ENCODE measurements at places on chromosomes 4 and X.

DNA sequence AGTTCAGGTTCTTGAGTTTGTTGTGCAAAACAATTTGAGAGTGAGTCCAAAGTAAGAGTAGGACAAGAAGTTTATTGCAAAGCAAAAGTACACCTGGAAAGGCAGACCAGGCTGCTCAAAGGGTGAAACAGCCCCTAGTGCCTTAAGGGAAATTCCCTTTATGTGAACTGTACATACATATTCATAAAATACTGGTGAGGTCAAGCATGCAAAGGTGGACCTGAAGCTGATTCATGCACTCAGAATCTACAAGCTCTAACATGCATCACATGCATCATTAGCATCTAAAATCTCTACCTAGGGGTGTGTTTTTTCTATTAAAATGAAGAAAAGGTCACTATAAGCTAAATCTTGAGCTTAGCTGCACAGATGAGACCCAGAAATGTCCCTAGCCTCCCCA is 266.9 kb downstream of the SPATA18 start:
- DNase-seq, result no peak

DNA sequence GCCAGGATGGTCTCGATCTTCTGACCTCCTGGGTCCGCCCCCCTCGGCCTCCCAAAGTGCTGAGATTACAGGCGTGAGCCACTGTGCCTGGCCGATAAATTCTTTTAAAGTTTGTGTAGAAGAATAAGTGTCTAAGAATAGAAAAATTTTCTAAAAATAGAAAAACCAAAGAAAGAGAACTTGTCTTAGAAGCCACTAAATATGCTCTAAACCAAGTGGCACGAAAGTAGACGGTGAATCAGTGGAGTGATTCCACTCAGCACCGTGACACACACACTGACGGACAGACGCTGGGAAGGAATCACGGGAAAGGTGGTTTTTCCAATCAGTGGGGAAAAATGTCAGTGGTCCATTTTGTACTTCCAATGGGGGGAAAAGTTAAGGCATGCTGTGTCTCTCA is 72.7 kb upstream of the PSAPL1 start:
- no peak for DNase-seq

DNA sequence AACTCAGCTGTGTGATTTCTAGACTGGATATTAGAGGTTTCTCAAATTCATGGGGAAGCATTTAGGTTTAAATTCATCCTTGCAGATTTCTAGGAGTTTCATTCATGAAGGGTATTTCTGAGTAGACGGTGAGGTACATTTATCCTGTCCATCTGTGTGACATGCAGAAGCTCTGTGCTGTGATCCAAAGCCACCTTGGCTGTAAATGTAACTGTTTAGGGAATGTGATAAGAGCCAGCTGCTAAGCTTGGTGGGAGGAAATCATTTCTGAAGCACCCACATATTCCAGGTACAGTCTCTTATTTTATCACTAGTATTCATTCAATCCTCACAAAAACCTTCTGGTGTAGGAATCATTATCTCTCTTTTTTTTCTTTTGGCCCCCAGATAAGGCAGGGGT is 8.7 kb upstream of the DCTD start:
- no peak for DNase-seq

DNA sequence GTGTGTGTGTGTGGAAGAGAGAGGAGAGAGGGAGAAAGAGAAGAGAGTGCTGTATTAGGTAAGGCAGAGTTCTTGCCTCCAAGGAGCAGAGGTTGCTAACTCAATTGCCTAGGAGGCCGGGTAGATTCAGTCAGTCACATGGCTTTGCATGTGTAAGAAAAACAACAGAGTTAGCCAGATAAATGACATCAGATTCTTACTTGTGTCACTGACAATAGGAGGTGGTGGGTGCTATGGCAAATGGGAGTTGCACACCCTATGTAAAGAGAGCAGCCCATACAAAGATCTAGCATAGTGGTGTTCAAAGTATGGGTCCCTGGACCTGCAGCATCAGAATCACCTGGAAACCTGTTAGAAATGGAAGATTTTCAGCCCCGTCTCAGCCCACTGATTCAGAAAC is 14.4 kb upstream of the PGRMC2 start:
- no peak for DNase-seq

DNA sequence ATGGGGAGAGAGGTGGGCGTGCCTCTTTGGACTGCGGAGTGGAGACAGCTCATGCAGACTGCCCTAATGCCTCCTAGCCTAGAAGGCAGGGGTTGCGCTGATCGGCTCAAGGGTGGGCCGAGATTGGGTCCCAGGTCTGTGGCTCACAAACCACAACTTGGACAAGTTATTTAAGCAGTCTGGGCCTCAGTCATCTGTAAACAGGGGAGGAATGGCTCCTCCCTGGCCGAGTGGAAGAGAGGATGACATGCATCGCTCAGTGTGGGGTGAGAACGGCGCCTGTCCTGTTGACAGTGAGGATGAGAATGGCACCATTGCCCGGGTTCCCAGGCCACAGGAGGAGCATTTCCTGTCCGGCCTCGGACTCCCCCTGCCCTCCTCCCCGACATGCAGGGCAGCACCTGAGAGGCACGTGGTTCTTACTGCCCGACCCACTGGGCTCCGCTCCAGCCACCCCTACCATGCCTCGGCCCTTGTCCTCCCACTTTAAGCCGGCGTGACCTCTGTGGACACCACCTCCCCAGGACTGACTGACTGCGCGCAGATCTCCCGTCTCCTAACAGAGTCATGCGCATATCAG is 40.3 kb upstream of the GRPEL1 start:
- DNase-seq, result no peak

DNA sequence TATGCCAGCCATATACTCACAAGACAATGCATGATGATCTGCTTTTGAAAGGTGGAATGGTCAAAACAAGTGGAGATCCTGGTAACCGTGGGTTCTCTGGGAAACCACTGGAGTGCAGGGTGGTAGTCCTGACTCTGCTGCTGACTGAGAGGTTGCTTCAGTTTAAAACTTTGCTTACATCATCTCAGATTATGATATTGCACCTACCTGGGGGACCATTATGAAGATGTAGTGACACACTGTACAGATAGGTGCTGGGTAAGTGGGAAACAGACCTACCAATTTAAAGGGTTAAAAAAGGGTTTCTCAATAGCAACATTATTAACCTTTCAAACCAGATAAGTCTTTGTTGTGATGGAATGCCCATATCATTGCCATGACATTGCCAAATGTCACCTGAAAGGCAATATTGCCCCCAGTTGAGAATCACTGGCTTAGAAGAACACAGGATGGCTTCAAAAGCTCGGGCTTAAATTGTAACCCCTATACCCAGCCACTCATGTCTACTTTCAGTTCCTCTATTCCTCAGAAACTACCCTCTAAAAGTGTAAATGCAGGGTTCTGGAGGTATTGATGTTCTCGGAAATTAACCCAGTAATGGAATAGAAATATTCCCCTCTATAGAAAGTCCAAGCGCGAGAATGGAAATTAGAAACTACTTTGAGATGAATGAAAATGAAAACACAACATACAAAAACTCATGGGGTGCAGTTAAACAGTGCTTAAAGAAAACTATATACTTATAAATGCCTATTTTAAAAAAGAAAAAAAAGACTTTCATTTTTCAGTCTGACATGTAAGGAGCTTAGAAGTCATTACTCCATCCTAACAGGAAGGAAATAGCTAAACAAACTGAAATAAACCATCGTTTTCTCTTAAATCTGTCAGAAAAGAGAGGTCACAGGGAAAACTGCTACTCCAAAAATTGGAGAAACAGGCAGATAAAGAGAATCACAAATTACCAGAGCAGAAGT is 65.8 kb downstream of the ARHGEF6 start:
- DNase-seq, result no peak

DNA sequence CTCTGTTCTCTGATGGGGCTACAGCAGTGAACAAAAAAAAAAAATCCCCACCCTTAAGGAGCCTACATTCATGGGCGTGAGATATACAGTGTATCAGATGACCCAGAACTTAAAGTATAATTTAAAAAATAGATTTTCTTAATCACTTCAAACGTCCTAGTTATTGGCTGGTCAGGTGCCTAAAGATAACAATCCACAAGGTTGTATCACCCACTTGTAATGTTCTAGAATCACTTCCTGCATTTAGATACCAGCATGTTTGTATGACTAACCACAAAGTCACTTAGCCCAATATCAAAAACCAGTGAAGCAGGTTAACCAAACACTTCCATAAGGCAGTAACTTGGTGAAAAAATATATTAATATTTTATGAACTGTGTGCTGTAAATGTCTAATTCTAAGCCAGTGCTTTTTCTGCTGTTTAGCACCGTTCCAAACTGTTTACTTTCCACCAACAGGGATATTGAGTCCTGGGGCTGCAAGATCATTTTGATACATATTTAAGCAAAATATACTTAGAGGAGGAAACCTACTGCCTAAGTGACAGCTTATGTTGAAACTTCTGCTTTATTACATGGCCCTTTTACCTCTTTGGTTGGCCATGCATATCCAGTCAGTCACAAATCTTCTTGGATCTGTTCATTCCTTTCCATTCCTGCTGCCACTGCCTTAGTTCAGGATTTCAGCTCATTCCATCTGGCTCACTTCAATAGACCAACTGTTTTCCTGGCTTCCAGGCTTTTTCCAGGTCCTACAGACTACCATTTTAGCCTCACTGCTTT is 43.3 kb downstream of the CD40LG start:
- no peak for DNase-seq

DNA sequence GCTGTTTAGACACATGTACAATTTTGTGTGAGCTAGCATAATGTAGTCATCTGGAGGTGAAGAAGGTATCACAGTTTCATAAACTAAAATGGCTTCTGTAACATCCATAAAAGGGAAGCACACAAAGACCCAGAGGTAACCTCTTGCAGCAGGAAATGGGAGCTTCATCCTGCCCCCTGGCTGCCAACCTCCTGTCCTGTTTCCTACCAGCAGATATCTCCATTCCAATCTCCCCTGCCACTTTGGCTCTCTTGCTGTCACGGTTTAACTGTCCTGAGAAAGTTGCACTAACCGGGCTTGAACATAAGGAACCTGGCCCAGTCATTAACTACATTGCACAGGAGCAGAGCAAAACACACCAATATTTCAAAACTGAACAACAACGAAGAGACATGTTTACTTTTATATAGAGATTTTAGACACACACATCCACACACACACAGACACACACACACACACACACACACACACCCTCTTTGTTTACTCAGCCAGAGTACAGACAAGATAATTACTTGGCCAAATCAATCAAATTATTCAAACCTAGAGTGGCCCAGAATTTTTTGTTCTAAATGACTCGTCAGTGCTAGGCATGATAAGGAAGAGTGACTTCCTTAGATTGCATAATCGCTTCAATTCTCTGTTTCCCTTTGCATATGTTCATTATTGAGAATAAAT is 24.2 kb downstream of the MID2 start:
- DNase-seq, result no peak

DNA sequence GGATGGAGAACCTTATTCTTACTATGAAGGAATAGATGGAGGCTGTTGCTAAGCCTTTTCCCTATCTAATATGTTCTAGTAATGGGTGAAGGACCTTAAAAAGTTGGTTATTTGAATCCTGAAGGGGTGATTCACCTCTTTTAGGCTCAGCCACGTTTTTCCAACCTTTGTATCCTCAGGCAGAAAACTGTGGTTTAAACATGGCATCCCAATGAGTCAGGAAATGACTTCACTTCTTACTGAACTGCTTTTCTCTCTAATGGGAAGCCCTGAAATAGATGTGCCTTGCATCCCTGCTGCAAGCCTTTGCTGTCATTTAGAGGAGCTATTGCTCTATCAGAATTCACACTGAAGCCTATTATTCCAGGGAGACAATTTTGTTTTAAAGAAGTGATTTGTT is 191.0 kb upstream of the ARX start:
- DNase-seq, result no peak

DNA sequence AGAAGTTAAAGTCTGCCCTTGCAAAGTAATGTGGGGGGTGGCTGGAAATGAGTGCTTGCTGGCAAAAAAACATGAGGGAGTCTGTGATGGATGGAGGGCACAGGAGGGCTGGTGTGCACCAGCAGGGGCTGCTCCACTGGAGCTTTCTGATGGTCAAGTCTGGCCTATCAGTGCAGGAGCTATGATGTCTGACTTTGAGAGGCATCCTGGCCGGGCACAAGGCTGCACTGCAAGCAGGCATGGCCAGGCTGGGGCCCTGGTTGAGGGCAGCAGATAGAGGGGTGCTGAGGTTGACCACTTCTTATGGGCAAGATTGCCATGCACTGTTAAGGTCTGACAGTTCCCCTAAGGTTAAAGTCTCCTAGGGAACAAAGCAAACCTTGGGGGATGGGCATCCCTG is 1140.2 kb downstream of the FAM133A start:
- no peak for DNase-seq

DNA sequence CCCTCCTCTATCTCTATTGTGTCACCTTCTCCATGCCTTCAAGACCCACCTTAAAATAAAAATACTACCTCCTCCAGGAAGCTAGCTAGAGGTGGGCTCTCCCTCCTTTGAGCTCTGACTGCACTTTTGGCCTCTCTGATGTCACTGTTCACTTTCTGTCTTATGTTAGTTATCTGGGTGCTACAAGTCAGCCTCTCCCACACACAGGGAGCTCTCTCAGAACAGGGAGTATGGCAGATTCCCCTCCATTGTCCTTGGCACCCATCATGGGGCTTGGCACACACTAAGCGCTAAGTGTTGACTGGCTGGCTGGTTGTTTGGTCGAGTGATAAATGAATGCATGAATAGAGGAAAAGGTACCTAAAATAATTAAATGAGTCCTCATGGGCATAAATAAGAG is 21.2 kb upstream of the KDM5C start:
- DNase-seq, result no peak

DNA sequence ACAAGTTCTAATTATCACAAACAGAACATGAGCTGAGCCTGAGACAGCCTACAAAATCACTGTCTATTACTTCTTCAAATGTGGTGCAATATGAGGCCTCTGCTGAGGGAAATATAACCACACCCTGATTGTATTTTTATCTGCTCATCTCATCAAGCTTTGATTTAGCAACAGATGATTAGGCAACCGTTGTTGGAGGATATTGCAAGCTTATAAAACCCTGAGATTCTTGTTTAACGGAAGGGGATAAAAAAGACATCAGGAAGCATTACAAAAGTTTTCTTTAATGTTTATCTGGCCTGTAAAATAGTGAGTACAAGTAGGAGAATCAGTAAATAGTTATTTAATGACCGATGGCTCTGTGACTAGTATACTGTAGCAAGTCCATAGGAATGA is 108.5 kb downstream of the ZNF330 start:
- DNase-seq, result no peak

DNA sequence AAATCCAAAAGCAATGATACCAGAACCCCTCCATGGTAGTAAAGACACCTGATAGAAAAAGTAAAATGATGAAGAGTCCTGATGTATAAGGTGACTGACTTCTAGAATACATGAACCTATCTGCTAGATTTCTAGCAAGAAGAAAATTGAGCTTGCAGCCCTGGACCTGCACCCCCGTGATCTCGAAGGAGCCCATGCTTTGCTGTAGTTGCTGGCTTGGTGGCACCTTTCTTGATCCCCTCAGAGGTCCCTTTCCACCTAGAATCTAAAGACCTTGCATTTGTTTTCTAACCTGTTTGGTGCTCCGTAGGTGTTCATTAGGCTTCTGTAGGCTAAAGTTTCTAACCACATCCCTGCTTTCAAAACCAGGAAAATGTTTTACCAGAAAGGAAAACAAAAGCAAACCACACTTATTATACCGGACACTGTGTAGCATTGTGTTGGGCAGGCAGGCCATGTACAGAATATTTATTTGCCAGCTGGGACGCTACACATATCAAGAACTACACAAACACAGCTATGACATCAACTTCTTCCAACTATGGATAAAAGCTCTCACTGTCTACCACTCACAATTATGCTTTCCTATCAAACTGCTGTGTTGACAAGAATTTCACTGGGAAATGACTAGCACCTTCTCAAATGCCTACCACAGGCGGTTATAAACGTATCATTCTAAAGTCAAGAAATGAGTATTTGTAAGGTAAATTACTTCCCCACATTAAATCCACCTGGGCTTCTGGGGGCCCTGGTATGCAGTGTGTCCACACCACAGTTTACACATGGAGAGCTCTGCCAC is 316.2 kb downstream of the UNC5C start:
- no peak for DNase-seq
